GM04504 (cell line): ENCODE measurements at places on chromosomes 2 and 18.

DNA sequence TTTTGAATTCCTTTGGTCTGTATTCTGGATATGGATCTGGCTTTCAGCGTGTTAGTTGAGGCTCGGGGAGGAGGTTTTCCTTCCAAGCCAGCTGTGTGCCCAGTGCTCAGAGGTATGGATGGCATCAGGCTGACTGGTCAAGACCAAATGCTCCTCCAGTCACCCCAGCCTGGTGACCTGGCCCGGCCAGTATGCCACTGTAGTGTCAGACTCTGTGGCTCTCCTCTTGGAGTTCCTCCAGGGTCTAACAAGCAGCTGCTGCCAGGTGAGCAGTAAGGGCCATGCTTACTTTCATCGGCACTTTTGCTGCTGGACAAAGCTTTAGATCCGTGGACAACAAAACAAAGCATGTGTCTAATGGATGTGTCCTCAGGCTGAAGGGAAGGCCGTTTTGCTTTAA, 44.1 kb downstream of the CABLES1 start:
- no peak for DNase-seq

DNA sequence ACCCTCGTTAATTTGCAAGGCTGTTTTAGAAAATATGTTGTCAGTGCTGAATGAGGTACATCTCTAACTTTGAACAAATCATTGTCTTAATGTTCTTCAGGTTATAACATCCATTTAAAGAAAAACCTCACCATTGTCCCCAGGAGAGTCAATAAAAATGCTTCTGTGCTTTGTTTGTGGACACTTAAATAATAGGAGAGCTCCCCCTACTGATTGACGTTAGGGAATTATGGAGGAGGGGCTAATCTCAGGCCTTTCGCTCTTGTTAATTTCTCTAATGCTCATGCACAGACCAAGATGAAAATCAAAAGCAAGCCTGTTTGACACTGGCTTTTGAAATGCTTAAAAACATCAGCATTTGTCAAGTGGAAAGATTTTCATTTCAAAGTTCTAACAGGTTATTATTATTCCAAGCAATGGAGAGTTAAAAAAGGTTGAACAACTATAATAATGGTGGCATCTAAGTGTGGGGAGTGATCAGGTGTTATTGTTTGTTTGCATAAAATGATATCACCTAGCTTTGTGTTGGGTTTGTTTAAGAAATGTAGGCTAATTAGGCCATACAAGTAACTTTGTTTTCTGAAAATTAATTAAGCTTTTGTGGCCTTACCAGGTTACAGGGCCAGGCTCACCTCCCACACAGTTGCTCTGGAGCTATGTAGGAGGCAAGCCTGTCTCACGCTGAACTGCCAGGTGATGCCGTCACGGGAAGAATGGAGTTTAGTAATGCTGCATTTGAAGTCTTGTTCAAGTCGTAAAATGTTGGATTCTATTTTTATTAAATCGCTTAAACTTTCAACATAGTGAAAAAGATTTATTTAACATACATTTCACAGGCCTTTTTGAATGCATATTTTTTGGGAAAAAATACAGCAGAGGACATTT, 51.7 kb upstream of the SMIM21 start:
- no peak for DNase-seq

DNA sequence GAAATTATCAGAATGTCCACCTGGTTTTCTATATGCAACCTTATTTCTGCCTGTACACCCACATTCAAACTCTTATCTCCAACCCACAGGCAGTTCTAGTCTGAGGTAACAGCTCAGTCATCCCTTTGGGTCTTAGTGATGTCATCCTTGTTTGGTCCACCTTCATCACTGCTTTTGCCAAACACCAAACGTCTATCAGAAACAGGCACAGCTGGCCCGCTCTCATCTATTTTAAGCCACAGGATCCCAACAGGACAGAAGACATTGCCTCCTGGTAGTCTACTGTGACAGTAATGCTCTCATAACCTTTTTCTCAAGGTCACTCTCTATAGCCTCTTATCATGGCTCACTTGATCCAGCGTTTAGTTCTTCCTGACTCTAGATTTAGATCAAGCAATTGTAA, 99.0 kb upstream of the CHAC2 start:
- no peak for DNase-seq

- DNase-seq = no peak
Measured at GRCh38 chr2:15383695-15384350, 177.3 kb downstream of the NBAS start.

- DNase-seq = no peak
Measured at GRCh38 chr2:179572544-179572943, 288.9 kb downstream of the ZNF385B start.

DNA sequence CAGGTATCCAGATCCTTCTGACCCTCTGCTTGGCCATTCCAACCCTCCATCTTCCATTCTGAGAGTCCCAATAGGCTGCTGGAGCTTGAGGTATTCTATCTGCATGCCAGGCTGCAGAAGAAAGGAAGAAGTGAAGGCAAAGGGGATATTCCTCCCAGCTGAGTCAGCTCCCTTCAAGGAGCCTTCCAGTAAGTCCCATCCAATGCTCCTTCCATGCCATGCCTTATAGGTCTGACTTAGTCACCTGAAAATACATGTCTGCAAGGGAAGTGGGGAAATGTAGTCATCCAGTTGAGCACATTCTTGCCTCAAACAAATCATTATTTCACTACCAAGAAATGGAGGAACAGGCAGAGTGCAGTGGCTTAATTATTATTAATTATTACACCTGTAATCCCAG, 464.6 kb downstream of the CNTNAP5 start:
- DNase-seq = no peak

GRCh38 chr2:131425231-131425941, 50.5 kb upstream of the TUBA3D start:
- no peak for DNase-seq

GRCh38 chr2:174486563-174487107, at the start of gene GPR155:
TSS of gene GPR155 (minus strand) at chr2:174487029. CDS start at chr2:174481956, 5,073 bp downstream.
- no peak for DNase-seq

DNA sequence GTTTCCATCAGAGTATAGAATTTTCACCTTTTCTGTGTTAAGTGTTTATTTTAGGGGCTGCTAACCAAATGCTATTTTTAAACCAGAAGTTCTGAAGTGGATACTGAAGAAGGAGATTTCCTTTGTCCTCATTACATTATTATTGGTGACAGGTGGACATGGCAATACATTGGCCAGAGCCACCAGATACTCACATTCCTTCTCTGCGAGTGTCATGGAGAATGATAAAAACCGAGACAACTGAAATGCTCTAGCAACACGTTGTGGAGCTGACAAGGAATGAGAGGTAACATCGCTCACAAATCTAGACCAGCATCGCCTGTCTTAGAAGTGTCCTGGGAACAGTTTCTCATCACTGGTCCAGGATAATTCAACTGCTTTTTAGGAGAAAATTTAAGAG, 241.2 kb downstream of the IRS1 start:
- no peak for DNase-seq

DNA sequence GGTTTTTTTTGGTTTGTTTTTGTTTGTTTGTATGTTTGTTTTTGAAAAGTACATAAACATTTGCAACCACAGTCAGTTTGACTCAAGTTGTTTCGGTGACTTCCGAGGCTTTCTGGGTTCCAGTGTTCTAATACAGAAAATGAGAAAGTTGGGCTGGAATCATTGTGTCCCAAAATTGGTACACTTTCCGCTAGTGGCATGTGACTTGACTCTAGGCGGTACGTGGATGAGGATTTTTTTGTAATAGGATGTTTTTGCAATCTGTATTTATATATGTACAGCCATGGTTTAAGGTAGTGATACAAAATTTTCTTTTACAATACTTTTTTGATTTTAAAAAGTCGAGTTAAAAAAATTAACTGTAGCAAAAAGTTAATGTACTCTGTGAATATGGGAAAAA, 1.7 kb downstream of the MFF start:
- no peak for DNase-seq

GRCh38 chr18:79597831-79598632, 81.6 kb upstream of the CTDP1 start:
- DNase-seq = no peak

DNA sequence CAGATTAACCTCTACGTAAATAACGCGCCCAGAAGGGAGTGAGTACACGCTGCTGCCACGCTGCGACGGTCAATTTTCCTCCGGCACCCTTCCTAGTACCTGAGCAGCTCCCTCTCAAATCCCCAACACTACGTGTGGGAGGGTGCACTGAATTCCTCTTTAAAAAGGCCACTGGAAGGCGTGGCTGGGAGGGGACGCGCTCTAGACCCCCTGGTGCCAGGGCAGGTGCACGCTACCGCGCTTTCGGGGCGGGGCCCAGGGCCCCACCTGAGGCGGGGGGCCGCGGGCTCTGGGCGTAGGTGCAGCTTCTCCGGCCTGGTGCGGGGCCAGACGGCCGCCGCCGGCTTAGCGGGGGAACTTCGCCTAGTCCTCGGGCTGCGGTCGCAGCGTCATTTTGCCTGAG, 668 bp upstream of the ANKRD12 start:
- DNase-seq = no peak

GRCh38 chr2:141271346-141271745, 859.5 kb downstream of the LRP1B start:
- DNase-seq = no peak

- DNase-seq = no peak
Measured at GRCh38 chr18:46050268-46050667, 21.8 kb downstream of the PSTPIP2 start.

DNA sequence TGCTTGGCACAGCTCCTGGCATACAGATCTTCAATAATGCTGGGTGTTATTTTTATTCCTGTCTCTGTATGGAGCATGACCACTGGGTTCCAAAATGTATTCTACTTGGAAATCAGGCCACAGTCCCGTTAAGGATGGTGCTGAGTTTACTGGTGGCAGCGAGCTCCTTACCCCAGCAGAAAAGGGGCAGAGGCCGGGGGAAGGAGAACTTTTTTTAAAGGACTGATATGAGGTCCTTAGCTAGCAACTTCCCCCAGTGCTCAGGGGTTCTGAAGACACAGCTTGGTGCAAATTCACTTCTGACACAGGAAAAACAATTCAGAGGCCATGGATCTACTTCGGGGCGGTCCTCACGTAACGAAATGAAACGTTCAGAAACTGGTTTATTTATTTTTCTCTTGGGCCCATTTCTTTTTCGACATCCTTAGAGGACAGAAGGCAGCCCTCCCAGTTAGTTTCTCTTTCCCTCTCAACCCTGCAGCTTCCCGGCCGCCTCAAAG, 872 bp downstream of the RDH14 start:
- no peak for DNase-seq

- peak; percentile 55 for DNase-seq
Measured at GRCh38 chr18:22466608-22467395, 49.1 kb upstream of the CTAGE1 start.
